ENCODE measurements at places on chromosomes 7 and 10.

GRCh38 chr7:38829488-38830165 lies 79.4 kb downstream of the VPS41 start:
- no peak for DNase-seq

DNA sequence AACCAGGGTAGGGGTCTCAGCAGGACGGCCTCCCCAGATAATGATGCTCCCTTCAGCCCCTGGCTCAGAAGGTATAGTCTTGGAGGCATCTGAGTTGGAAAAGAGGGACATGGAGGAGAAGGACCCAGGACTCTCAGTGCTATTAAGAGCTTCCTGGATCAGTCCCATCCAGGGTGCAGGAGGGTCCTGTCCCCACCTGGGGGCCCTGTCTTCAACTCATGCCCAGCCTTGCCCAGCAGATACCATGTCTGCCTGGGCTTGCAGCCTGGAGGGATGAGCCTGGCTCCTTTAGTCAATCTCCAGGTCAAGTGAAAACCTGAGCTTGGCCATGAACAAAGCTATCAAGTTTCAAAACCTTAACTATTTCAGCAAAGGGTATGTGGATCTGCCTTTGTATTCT lies 67.6 kb downstream of the PRTFDC1 start:
- DNase-seq = no peak

GRCh38 chr7:85770332-85770731 lies 583.5 kb upstream of the SEMA3D start:
- peak; percentile 33 for DNase-seq

DNA sequence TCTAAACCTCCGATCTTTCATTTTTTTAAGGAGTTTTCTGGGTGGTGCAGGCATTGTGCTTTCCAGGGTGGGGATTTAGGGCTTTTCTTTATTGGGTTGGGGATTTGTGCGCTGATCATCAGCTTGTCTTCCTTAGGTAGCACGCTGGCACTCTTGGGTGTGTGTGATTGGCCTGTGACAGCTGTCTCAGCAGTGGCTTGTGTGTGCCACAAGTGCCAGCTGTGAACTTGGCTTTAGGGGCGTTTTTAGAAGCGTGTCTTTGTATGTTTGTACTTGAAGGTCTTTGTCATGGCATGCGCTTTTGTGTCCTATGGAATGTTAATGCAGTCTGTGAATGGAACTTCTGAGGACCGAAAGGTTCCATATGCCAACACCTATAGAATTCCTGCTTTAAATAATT lies 788 bp downstream of the AKAP9 start:
- DNase-seq = peak; percentile 22

GRCh38 chr10:69403519-69403918 lies 13.2 kb downstream of the TACR2 start:
- peak; percentile 81 for DNase-seq

- DNase-seq = no peak
These were observed 266.5 kb downstream of the HGF start for GRCh38 chr7:81503336-81503735.

- DNase-seq = peak; percentile 29
These were observed 593 bp upstream of the CUX1 start for GRCh38 chr7:101816595-101817470.

DNA sequence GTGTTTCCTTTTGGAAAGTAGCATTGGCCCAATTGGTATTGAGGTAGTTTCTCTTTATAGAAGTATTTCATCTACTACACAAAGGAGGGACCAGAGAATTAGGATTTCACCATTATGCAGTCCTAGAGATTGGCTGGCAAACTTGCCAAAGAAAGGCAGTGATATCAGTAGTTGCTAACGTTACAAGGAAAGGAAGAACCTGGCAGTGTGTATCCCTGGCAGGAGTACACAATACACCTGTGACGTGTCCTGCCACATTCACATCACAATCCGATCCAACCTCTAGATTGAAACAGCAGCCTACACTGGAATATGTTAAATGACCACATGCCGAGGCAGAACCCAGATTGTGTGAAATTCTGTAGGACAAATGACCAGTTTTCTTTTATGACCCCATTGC lies 81.7 kb downstream of the CACNB2 start:
- no peak for DNase-seq

GRCh38 chr7:141501451-141501850 lies 49.8 kb upstream of the AGK start:
- DNase-seq = no peak

GRCh38 chr10:63798599-63799498 lies 277.6 kb downstream of the REEP3 start:
- peak; percentile 93 for DNase-seq

- DNase-seq = no peak
These were observed 317.4 kb downstream of the PAXIP1 start for GRCh38 chr7:154685564-154685901.

- DNase-seq = peak; percentile 27
These were observed 70.5 kb upstream of the AHR start for GRCh38 chr7:17227766-17228490.

Measured in choroid plexus epithelial cell (primary cell).